Heart right ventricle (tissue), 16 donors: ENCODE measurements at places on chromosomes 6 and 20. TPM values are rescaled to one million over a fixed set of nuclear protein-coding genes. Genes with fewer than 3 reads are reported as not detected.

BCAS1 gene
- total RNA-seq: not detected

GRCh38 chr6:140718021-140718420 is 1343.6 kb upstream of the CITED2 start:
- no peak overlapping the region for H3K4me3 ChIP-seq
- no peak for DNase-seq
- H3K27me3 ChIP-seq: no peaks in the 10 kb centered on the region
- no peak overlapping the region for H3K27ac ChIP-seq
- no peaks in the 10 kb centered on the region for H3K4me1 ChIP-seq
- no peaks in the 10 kb centered on the region for H3K36me3 ChIP-seq

- peak within 1 kb of the TSS; percentile 94 for H3K27ac ChIP-seq
- H3K36me3 ChIP-seq: no peaks in the 10 kb centered on the region
- H3K27me3 ChIP-seq: peaks cover 5% of the 10 kb centered on the region
- peaks cover 60% of the 10 kb centered on the region for H3K4me1 ChIP-seq
- DNase-seq: peak; percentile 69
- H3K4me3 ChIP-seq: peak within 1 kb of the TSS; percentile 78
Measured at GRCh38 chr20:1894951-1895673, at the start of gene SIRPA. Gene SIRPA (plus strand): TSS chr20:1895407. CDS start chr20:1895448, 41 bp downstream.

- no peak for DNase-seq
- H3K4me3 ChIP-seq: no peak overlapping the region
- H3K36me3 ChIP-seq: no peaks in the 10 kb centered on the region
- peaks cover 13% of the 10 kb centered on the region for H3K4me1 ChIP-seq
- no peaks in the 10 kb centered on the region for H3K27me3 ChIP-seq
- H3K27ac ChIP-seq: no peak overlapping the region
Measured at GRCh38 chr20:10557685-10558084, 116.1 kb downstream of the JAG1 start.

- H3K4me3 ChIP-seq: no peak overlapping the region
- H3K4me1 ChIP-seq: peaks cover 10% of the 10 kb centered on the region
- H3K27me3 ChIP-seq: no peaks in the 10 kb centered on the region
- no peak for DNase-seq
- H3K36me3 ChIP-seq: no peaks in the 10 kb centered on the region
- peak overlapping the region; percentile 50 for H3K27ac ChIP-seq
Measured at GRCh38 chr20:35947489-35947888, 6.8 kb downstream of the SCAND1 start.

DNA sequence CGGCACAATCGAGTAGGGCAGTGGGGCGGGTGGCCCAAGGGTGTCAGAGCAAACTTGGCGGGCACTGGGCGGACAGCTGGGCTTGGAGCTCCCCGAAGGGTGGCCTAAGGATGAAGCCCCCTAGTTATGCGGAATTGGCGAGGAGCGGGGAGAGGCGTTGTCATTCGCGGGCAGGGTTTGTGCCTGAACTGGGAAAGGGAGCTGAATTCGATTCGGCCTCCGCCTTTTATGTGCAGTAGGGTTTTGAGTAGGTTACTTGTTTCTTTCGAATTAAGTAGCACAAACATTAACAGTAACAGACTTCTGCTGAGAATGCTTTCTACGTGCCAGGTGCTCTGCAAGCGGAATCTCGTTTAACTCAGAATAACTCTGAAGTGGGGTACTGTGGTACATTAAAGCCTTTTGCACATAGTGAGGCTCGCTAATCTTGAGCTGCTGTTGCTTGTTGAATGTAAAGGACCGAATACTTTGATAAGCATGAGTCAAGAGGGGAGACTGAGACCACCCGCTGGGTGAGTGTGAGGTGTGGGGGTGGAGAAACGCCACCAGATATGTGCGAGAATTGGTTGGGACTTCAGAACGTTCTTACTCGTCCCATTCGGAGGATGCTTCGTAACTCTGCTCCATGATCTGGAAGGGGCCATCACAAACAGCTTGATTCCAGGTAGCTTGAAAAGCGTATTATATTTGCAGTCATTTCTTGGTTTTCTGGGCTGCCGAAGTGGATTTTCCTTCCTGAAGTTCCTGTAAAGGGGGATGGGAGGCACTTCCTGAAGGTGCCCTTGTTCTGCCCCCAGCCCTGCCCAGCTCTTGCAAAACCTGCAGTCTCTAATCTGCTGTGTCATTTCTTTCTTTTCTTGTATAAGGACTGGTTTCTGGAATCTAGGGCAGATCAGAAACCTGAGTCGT is 833 bp downstream of the RAB5IF start:
- peaks cover 16% of the 10 kb centered on the region for H3K4me1 ChIP-seq
- H3K27ac ChIP-seq: peak overlapping the region; percentile 87
- no peak for DNase-seq
- H3K36me3 ChIP-seq: peaks cover 39% of the 10 kb centered on the region
